Activated CD4-positive, alpha-beta T cell treated with anti-CD3 and anti-CD28 coated beads, Interleukin-2, amount 50 U/mL, for 1 hour (primary cell): ENCODE measurements at places on chromosomes 7 and 10.

DNA sequence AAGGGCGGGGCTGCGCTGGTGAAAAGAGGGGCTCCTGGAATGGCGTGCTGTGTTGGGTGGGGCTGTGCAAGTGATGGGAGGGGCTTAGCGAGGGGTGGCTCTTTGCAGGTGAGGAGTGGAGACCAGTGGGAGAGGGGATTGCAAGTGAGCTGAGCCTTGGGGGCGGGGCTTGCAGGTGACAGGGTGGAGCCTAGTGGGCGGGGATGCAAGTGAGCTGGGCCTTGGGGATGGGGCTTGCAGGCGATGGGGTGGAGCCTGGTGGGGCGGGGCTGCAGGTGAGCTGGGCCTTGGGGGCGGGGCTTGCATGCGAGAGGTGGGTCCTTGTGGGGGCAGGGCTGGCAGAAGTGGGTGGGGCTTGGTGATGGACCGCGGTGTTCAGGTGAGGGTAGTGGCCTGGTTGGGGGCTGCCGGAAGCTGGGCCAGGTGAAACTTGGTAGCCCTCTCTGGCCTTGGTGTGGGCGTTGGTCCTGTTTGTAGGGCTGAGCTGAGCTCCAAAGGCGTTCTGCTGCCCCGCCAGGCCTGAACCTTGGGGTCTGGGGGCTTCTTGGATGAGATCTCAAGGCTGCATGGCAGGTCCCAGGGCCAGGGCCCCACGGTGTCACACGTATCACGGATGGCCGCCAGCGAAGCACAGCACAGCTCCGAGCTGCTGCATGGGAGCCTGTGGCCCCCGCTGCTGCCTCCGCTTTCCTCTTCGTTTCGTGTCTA is 743 bp upstream of the PITRM1 start:
- DNase-seq: peak; percentile 84

- DNase-seq: no peak
Observed at GRCh38 chr7:43856996-43857395, 12.3 kb downstream of the MRPS24 start.

GRCh38 chr10:60921633-60922032 is 22.4 kb downstream of the RHOBTB1 start:
- no peak for DNase-seq

GRCh38 chr7:99789441-99790070 is 5.6 kb upstream of the CYP3A4 start:
- no peak for DNase-seq

- no peak for DNase-seq
Observed at GRCh38 chr7:67955061-67955460, 958.4 kb downstream of the TYW1 start.

GRCh38 chr7:5200561-5201235 is 10.7 kb downstream of the WIPI2 start:
- DNase-seq: no peak

DNA sequence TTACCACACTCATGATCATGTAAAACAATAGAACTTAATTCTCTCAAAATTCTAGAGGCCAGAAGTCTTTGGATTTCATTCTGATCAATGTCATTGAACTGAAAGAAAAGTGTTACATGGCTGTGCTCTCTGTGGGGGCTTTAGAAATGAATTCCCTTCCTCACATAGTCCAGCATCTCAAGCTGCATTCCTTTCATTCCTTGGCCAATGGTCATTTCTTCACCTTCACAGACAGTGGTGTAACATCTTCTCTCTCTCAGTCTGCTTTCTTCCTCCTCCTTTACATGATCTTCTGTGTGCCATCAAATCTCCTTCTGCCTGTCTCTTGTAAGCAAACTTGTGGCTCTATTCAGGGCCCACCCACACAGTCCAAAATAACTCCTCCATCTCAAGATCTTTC is 735.3 kb downstream of the SUGCT start:
- no peak for DNase-seq
